ENCODE measurements at places on chromosomes 1 and 21.

- DNase-seq: no peak
Observed at GRCh38 chr1:38872401-38873026, 634 bp downstream of the MYCBP start.

GRCh38 chr1:22341791-22342605, 109.7 kb upstream of the ZBTB40 start:
- DNase-seq: peak; percentile 26

- DNase-seq: no peak
Observed at GRCh38 chr21:25979845-25980616, 190.5 kb downstream of the APP start.

DNA sequence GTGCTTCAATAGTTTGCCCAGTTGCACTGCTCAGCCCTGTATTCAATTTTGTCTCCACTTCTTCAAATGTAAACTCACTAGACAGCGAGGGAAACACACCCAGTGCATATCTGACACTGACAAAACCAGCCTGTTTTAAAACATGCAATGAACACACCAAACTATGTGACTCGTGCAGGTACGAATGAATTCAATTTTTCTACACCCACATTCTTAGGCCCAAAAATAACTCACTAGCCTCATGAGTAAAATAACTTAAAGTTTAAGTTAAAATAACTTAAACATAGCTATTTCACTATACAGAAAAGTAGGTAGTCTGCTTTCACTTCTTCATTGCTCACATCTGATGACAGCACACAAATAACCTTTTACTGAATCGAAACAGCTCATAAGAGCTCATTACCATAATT, 21.1 kb downstream of the TTC13 start:
- no peak for DNase-seq

DNA sequence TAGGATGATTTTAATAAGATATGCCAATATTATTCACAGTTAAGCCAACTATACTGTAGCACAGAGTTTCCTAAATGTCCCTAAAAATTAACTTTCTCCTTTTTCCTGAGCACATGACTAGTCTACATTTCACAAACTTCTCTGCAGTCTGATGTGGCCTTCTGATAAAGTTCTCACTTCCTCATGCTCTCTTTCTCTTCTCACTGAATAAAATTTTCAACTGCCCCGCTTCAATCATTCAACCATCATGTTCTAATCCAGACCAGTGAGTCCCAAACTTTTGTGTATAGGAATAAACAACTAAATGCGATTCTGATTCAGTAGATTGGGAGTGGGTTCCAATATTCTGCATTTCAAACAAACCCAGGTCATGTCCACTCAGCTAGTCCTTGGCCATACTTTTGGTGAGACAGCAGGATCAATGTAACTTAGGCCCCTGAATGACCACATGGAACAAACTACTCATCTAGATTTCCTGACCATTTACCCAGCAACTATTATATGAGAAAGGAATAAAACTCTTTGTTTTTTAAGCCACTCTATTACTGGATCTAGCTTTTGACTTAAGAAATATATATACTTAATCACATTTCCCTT, 20.1 kb downstream of the TUT4 start:
- no peak for DNase-seq

GRCh38 chr1:180258290-180258689, 28.2 kb downstream of the LHX4 start:
- DNase-seq: no peak

- DNase-seq: peak; percentile 54
Observed at GRCh38 chr21:43611598-43612369, 47.5 kb downstream of the HSF2BP start.

DNA sequence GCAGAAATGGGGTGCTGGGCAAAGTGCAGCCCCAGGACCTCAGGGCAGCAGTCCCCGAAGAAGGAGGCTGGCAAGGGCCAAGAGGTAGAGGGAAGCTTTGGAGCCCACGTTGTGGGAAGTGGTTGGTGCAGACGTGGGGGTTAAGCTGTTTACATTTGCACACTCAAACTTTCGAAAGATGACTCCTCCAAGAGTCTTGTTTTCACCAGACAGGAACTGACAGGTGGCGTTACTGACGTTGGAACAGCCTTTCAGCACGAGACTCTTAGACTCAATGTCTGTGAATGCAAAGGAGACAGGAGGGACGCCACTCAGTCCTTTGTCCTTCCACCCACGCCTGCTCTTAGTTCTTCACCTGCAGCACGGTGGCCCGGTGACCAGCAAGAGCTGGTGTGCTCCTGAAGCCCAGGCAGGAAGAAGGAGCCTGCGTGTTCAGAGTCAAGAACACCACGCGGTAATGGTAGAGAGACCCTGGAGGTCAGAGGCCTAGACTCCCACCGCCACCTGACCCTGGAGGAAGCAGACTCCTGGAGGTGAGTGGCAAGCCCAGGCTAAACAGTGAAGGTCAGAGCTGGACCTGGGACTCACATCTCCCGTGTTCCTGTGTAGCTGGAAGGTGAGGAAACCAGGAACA, 15.9 kb downstream of the LYPD8 start:
- DNase-seq: no peak

DNA sequence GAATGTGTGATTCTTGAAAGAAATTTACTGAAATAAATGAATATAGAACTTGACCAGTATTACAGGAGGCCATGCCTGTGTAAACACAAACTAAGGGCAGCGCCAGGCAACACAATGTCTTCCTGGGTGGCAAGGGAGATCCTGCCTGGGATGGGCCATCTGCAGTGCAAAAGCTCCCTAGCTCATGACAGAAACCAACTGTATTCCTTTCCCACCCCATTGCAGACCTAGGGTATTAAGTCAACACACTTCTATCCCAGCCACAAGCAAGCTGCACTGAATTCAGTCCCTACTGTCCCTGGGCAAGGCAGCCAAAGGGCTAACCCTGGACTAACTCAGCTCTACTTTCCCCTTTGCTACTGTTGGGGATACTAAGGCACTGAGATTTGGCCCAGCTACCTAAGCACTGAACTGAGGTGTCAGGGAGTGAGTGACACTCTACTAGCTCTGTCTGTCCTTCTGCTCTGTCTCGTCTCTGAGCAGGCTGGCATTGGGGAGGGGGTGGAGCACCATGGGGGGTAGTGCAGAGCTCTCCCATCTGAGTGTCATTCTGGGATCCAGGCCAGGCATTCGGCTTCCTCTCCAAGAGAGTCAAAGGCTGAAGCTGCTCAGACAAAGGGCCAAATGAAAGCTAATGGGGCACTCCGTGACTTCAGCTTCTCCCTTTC, 2.5 kb downstream of the INKA2 start:
- DNase-seq: no peak

GRCh38 chr1:210104103-210104502, 128.5 kb upstream of the SERTAD4 start:
- no peak for DNase-seq

- peak; percentile 25 for DNase-seq
Observed at GRCh38 chr1:246695136-246695535, 29.1 kb upstream of the SCCPDH start.

- no peak for DNase-seq
Observed at GRCh38 chr1:70993798-70994197, 53.8 kb downstream of the PTGER3 start.

DNA sequence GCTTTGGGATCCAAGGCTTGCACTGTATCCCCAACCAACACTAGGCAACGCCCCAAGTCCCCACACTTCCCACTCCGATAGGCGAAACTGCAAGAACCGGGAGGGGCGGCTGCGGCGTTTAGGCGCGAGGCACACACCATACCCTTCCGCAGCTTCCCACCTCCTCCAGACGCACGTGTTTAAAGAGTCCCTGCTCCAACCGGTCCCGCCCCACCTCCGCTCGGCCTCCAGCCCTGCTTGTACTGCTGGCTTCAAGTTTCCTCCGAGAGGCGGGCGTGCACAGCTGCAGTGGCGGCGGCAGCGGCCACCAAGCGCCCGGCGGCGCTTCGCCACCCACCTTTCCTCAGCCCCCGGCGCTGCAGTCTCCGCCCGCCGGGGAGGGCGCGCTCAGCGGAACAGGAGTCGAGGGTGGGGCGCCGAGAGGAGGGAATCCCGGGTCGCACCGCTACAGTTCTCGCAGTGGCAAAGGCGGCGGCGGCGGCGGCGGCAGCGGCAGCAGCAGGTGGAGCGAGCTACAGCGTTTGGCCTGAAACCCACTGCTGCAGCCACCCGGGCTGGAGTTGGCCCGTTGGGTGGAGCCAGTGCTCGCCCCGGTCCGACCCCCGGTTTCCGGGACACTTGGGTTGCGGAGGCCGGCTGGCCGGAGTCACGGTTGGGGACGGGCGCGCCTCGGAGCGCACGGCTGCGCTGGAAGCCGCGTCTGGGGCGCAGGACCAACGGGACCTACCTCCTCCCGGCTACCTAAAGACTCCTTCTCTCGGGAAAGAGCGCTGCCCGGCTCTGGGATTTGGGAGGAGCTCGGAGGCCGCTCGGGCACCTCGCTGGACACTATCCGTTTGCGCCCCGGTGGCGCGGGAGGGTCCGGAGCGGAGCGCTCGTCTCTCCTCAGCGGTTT, at the start of gene CNIH3:
Gene CNIH3 (plus strand): TSS at position 457 of the 895 bp plus-strand sequence. CDS start 858 bp downstream, outside the sequence.
- DNase-seq: no peak

DNA sequence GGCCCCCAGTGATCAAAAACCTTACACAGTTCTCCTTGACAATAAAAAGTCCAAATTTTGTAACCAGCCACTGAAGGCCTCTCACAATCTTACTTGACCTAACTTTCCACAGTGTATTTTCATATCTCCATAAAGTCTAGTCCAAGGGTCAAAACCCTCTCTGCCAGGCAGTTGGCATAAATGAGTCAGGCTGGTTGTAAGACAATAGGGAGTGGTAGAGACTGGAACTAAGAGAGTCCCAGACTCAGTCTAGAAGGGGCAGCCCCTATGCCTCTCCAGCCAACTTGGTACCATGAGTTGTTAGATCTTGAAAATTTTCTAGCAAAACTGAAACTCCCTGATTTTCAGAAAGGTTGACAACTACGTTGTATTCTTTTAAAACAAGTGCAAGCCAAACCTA, 21.0 kb downstream of the KIF21B start:
- no peak for DNase-seq

DNA sequence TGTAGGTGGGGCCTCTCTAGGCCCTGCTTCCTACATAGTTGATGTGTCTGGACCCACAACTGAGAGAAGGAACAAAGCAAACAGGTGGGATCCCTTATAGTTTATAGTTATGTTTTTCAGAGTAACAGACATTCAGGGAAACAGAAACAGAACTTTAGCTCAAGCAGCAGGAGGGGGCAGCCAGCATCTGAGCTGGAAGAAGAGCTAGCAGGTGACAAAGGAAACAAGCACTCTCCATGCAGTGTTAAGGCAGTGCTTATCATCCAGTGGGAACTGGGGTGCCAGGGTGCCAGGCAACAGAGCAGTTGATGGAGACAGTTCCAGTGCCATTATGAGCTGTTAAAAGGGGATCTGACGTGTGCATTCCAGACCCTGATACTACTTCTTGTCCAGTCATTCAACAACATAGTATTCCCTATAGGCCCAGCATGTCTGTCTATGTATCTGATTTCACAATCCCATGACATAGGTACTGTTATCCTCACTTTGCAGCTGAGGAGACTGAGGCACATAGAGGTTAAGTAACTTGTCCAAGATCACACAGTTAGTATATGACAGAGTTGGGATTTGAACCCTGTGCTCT, 13.5 kb downstream of the HIVEP3 start:
- no peak for DNase-seq

GRCh38 chr1:162087111-162087510, 17.6 kb downstream of the NOS1AP start:
- peak; percentile 20 for DNase-seq

- DNase-seq: no peak
Observed at GRCh38 chr1:174469687-174470086, 21.9 kb downstream of the GPR52 start.

GRCh38 chr1:113126207-113126606, 53.2 kb downstream of the LRIG2 start:
- no peak for DNase-seq

- DNase-seq: peak; percentile 2
Observed at GRCh38 chr1:52554267-52554640, 1.4 kb upstream of the TUT4 start.

Data from kidney capillary endothelial cell (primary cell).